ENCODE measurements at places on chromosomes 1 and 21.

- no peak for DNase-seq
These were observed 11.0 kb downstream of the PLEKHA6 start for GRCh38 chr1:204348722-204349121.

DNA sequence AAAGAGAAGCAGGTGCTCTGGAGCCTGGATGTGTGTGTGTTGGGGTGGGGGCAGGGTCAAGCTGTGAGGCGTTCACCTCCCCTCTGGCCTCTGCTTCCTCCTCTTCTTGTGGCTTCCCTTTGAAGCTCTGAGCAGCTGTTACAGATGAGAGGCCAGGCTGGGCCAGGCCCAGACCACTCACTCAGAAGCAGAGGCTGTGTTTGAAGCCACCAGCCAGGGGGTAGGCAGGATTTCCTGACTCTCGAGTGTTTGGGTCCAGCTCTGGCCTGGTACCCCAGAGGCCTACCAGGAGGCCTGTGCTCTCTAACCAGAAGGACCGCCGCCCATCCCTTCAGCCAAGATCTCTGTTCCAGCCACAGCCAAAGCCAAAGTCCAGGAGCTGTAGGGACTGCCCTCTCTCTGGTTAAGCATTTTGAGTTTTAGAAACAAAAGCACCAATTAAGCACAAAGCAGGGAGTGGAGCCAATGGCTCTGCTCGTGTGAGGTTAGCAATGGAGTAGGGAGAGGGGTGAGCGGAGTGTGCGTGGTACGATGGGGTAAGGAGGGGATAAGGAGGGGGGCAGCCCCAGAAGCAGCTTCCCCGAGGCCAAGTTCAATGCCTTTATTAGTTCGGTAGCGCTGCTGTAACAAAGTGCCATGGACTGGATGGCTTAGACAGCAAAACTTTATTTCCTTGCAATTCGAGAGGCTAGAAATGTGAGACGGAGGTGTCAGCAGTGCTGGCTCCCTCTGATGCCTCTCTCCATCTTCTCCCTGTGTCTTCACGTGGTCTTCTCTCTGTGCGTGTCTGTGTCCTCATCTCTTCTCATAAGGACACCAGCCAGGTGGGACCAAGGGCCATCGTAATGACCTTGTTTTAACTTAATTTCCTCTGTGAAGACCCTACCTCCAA, 20.5 kb downstream of the RCSD1 start:
- no peak for DNase-seq

DNA sequence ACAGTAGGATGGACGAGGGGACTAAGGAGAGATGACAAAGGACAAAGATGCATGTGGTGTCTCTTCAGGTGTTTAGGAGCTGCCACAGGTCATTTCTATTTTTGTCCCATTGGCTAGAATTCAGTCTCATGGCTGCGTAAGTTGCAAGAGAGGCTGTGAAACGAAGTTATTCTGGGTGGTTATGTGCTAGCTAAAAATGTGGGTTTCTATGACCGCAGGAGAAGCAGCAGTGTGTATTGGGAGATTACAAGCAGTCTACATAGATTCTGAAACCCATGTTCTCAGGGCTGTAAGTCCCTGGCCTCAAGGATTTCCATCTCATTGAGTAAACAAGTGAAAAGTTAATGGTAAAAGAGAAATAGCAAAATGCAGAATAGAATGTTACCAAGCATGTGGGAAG, 110.7 kb downstream of the SPATA46 start:
- DNase-seq = no peak

- no peak for DNase-seq
These were observed 3.4 kb downstream of the LHX9 start for GRCh38 chr1:197920414-197921117.

DNA sequence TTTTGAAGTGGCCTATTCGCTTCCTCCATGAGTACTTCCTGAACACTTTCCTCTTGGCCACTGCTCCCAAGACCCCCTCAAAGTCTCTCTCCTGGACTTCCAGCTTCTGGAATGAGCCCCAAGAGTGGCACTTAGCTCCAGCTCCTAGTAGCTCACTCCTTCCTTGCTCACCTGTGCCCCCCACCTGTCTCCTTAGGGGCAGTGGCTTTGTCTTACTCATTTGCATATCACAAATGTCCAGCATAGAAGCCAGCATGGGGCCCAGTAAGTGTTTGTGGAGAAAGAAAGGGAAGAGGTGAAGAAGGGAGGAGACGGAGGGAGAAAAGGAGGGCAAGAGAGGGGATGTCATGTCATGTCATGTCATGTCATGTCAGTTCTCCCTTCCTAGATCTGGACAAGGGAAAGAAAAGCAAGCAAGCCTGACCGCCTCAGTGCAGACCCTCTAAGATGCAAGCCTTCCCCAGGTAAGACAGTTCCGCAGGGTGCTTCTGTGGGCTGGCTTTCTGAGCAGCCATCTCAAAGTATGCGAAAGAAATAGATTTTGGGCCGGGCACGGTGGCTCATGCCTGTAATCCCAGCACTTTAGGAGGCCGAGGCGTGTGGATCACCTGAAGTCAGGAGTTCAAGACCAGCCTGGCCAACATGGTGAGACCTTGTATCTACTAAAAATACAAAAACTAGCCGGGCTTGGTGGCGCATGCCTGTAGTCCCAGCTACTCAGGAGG, 6.9 kb upstream of the MX1 start:
- no peak for DNase-seq

GRCh38 chr1:64470665-64471217, 812 bp downstream of the CACHD1 start:
- no peak for DNase-seq

DNA sequence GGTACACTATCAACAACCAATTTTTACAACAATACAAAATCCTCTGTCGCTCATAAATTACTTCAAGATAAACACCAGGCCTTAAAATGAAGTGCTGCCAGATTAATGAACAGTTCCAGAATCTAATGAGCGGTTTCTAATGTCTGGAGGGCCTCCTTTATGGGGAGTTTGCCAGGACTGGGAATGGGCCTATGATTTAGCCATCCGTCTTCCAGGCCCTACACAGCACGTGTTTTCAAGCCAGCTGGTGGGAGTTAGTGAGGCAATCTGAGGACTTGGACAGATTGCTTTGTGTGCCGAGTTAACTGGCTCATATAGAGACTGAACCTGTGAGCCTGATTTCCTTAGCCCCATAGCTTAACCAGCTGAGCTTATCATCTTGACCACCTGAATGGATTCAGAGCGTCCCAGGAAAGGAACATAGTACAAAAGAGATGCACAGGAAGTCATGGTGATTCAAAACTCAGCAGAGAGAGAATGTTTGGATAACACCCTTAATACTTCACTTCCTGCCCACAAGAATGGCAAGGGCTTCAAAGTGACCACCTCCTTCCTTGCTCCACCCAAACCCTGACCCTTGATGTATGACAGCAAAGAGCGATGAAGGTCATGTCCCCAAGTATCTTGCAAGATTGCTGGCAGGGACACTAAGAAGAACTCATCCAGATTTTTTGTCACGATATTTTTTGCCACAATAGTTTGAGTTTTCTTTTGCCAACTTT, 143.5 kb downstream of the SLC30A10 start:
- no peak for DNase-seq

DNA sequence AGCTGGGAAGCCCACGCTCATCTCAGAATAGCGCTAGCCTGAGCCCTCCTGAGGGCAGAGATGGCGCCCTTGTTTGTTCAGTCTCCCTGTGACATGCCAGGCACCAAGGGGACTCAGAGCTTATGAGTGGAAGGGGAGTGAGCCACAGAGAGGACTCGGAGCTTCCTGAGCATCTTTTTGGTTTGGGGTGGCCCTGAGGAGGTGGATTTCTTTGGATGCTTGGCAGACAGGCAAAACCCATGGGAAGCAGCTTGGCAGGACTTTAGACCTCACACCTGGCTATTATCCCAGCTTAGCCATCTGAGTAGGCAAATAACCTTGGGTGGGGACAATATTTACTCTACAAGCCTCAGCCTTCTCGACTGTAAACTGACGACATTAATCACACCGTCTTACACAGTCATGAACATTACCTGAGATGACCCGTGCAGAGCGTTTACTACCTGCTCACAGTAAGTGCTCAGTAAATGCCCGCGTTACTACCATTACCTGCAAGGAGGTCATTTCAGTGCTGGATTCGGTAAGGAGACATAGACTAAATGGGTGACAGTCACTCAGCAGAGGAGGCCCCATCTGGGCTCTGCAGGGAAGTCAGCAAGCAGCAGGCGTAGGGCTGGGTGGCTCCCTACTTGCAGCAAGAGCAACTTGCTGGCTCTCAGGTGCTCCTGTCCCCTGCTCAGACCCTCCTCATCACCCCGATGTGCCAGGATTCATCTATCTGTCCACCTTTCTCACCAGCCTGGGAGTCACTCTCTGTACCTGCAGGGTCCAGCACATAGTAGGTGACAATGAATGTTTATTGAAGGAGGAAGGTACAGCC, 54.9 kb downstream of the KLHDC7A start:
- no peak for DNase-seq

DNA sequence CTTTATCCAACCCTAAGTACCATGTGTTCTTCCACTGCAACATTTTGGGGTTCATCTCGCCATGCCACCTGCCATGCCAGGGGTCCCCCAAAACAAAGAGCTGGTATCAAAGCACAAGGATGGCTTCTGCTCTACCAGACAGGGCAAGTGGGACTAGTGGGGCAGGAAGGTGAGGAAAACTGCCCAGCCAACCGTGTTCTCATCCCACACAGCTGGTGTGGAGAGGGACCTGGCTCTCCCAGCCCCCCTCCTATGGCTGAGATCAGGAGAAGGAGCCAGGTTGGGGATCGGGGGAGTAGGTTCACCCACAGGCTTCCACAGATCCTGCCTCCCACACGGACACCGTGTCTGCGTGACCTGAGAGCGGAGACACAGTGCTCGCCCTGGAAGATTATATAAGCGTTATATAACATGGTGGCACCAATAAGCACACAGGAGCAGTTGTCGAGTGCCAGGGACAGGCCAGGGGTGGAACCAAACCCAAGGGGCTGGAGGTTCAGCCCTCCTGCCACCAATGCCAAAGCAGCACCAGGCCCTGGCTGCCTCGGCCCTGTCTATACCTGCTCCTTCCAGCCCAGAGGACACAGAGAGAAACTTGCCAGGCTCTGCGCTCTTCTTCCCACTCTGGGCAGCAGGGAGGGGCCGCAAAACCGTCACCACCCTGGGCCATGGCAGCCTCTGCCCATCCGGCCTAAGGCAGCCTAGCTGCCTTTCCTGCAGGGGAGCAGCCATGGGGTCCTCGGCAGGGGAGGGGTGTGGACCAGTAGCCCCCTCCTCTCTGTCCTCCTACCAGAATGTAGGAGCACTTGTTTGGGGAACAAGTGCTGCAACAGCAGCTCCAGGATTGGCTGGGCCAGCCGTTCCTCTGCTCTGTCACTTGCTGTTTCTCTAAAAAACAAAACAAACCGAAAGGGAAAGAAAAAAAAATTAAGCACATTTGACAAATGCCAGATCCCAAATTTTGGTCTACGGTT, 43.5 kb downstream of the CD34 start:
- no peak for DNase-seq

DNA sequence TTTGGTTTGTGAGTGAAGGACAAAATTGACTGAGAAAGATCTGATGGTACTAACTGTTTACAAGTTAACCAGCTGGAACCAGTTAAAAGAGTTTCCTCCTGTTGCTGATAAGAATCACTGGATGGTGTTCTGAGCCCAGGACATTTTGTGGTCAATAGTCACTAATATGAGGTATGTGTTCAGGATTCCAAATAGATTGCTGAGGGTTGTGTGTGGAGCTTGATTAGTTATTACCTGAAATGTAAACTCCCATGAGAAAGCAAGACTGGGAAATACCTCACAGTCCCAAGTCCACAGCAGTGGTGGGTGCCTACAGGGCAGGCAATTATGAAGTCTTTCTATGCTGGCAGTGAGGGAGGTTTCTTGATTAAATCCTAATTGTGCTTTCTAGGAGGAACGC, 164.6 kb downstream of the DNM3 start:
- no peak for DNase-seq

DNA sequence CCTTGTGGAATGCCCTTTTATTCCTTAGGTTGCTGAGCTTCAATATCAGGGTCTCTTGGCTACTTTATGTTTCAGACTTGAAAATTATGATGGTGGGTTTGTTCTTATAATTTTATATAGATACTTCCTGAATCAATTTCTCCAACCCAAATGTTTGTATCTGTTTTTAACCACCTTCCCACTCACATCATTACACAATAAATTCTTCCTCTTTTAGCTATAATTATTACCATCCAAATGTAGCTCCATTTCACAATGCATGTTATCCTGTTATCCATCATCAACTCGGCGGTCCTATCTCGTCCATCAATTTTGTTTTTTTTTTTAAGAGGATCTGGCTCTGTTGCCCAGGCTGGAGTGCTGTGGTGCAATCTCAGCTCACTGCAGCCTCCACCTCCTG, 357.6 kb upstream of the ZP4 start:
- DNase-seq = no peak

- peak; percentile 34 for DNase-seq
These were observed 251.6 kb upstream of the SGIP1 start for GRCh38 chr1:66282343-66282852.

- no peak for DNase-seq
These were observed 704 bp downstream of the S100A16 start for GRCh38 chr1:153612111-153612754.

GRCh38 chr1:198798923-198799386, 160.1 kb downstream of the PTPRC start:
- no peak for DNase-seq

GRCh38 chr1:245156736-245157505, 2.1 kb downstream of the KIF26B start:
- no peak for DNase-seq

DNA sequence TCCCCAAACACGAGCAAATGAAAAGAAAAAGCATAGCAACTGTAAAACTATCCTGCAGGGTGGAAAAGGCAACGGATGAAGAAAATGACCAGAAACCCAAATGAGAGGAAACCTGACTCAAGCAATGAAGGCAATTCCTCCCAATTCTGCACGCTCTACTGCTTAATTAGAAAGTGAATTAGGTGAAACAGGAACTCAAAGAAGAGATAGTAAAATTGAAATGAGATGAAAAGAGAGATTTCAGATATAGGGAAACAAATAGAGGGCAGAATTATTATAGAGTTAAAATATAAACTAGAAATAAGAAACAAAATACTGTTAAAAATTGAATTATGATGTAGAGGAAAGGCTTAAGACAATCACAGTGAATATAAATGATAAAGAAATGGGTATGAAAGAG, 27.5 kb upstream of the ITPKB start:
- no peak for DNase-seq

DNA sequence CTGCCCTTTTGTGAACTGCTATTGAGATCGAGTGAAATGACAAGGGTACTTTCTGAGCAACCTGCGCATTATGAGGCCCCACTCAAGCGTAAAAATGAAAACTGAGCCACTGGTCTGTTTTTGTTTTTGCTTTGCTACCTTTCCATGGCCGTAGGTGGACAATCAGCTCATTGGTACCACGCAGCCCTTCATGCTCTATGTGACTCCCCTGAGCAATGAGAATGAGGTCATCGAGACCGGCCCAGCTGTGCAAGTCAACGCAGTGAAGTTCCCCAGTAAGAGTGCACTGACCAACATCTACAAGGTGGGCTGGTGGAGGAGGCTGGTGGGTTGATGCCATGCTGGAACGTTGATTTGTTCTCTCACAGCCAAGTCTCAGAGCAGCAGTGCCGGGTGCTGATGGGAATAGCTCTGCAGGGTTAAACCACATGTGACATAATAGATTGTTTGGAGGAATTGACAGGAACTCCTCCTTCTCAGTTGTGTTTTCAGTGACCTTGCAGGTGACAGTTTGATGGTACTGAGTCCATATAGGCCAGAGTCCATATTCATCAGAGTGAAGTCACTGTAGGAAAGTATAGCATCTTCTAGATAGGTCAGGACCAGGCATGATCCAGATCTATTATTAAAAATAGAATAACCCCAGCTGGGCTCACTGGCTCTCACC, 170.3 kb downstream of the VPS13D start:
- DNase-seq = no peak

Measured in activated CD4-positive, alpha-beta T cell treated with anti-CD3 and anti-CD28 coated beads for 24 hours (primary cell).